Left lobe of liver (tissue), 2 donors: ENCODE measurements at places on chromosomes 12 and 14. TPM values are rescaled to one million over a fixed set of nuclear protein-coding genes. Genes with fewer than 3 reads are reported as not detected.

SLC7A8 gene
- total RNA-seq, result 6.7 TPM

DNA sequence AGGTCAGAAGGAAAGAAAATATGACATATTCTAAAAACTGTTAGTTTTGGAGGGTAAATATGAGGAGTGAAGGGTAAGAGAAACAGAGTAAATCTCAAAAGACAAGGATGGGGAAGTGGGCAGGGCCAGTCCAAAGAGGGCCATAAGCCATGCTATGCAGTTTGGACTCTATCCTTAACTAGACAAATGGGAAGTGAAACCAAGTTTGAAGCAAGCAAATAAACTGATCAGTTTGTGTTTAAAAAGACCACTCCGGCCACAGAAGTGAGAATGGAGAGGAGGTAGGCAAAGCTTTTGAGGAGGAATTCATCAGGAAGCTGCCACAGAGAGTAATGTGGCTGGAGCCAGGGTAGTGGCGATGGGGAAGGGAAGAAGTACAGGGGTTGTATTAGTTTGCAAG, 37.5 kb upstream of the DAAM1 start:
- no peak for DNase-seq

GRCh38 chr14:55026441-55026792, 482 bp downstream of the WDHD1 start:
- no peak for DNase-seq

DNA sequence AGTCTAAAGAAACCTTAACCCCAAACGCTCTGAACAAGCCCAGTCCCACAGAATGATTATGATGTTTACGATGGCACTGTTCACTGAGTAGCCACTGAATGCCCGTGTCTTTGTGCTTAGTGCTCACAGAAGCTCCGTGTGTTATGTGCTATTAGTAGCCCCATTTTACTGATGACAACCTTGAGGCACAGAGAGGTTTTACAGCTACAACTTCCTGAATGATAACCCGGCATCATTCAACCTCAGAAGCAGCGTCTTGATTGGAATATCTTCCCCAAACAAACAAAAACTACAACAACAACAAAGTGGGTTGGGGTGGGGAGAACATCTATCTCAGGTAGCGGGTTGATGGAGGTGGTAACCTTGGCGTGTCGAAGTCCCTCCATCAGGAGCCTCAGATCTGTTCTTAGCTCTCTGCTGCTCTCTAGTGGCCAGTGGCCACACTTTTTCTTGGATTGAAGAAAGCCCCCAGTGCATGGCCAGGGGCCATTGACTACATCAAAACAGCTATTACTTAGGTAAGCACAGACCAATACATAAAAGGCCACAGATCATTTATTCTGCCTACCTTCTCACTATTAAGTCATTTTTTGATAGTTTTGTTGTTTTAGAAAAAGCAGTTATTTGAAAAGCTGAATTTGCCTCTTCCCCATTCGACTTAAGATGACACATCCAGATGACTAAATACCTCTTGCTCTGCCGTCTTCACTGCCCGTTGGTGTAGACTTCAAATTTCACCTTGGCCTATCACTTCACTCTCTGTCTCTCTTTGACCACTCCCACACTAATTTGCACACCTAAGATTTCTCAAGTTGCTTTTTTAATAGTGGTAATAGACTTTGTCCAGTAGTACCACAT, 376.9 kb downstream of the GALC start:
- no peak for DNase-seq
